ENCODE measurements at places on chromosomes 3 and 15. TPM values are rescaled to one million over a fixed set of nuclear protein-coding genes. Genes with fewer than 3 reads are reported as not detected.

SLC6A1 gene
- not detected for total RNA-seq

ZNF860 gene
- not detected for total RNA-seq

C3orf22 gene
- not detected for total RNA-seq

CIB2 gene
- total RNA-seq, result 2.2 TPM

PLCL2 gene
- 35.8 TPM for total RNA-seq

SCN5A gene
- total RNA-seq, result 0.37 TPM

CLSTN2 gene
- not detected for total RNA-seq

ASB14 gene
- not detected for total RNA-seq

SKOR1 gene
- total RNA-seq, result 0.32 TPM

DNA sequence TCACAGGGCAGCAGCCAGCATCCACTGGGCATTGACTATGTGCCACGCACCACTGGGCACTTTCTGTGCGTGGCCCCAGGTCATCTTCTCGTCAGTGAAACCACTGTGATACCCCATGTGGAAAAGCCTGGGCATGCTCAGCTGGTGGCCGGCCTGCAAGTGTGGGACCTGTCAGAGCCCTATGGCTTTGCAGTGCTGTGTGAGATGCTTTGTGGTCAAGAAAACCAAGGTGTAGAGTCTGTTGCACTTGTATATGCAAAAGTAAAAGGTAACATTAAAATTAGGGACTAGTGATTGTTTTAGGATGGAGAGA is 69.5 kb downstream of the PGPEP1L start:
- H3K36me3 ChIP-seq, result no peaks in the 10 kb centered on the region
- H3K27ac ChIP-seq, result no peak overlapping the region
- no peak for DNase-seq

- no peak overlapping the region for H3K27ac ChIP-seq
- H3K27me3 ChIP-seq, result no peaks in the 10 kb centered on the region
- H3K4me1 ChIP-seq, result no peaks in the 10 kb centered on the region
- DNase-seq, result no peak
Observed at GRCh38 chr15:35560258-35560657, 14.3 kb upstream of the DPH6 start.

- peaks cover 7% of the 10 kb centered on the region for H3K36me3 ChIP-seq
- H3K4me3 ChIP-seq, result no peak overlapping the region
- no peaks in the 10 kb centered on the region for H3K27me3 ChIP-seq
- H3K27ac ChIP-seq, result no peak overlapping the region
- no peaks in the 10 kb centered on the region for H3K4me1 ChIP-seq
Observed at GRCh38 chr15:40290918-40291574, 8.2 kb upstream of the ANKRD63 start.

DNA sequence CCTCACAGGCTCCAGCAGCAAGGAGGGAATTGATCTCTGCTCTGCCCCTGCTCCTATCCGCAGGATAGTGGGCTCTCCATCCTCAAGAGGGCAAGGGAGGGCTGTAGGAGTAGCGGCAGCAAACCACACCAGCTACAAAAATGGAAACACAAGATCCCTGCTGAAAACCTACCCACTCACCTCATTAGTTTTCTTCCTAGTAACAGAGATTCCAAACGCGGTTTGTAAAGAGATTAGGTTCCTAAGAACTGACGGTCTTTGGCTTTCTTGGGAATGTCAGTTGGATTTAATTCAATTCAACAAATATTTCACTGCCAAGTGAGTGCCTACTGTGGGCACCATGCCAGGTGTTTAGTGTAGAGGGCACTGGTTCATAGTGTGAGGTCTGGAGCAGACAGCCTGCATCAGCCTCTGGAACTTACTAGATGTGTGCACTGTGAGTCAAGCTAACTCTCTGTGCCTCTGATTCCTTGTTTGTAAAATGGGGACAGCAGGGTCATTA is 84.7 kb downstream of the MRPL46 start:
- H3K4me1 ChIP-seq, result no peaks in the 10 kb centered on the region
- no peaks in the 10 kb centered on the region for H3K36me3 ChIP-seq
- H3K27me3 ChIP-seq, result peaks cover 3% of the 10 kb centered on the region
- no peak for DNase-seq
- H3K27ac ChIP-seq, result no peak overlapping the region
- no peak overlapping the region for H3K4me3 ChIP-seq

DNA sequence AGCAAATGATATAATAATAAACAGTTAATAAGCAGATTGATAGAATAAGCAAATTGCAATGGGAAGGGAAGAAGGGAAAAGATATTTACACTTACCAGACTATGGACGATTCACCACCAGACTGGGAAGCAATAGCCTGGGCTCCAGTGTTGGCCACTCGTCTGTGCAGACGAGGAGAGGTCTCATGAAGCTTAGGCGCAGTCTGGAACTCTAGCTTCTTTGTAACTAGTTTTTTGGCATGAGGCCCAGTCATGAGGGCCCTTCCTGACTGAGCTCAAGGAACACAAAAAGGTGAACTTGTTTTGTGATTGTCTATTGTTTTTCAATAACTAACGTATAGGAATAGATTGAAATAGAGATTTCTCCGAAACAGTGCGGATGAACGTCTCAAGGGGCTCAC is 63.3 kb upstream of the GATM start:
- H3K27ac ChIP-seq, result no peak overlapping the region
- peaks cover 11% of the 10 kb centered on the region for H3K27me3 ChIP-seq
- H3K36me3 ChIP-seq, result no peaks in the 10 kb centered on the region
- no peak for DNase-seq
- H3K4me3 ChIP-seq, result no peak overlapping the region
- no peaks in the 10 kb centered on the region for H3K4me1 ChIP-seq

DNA sequence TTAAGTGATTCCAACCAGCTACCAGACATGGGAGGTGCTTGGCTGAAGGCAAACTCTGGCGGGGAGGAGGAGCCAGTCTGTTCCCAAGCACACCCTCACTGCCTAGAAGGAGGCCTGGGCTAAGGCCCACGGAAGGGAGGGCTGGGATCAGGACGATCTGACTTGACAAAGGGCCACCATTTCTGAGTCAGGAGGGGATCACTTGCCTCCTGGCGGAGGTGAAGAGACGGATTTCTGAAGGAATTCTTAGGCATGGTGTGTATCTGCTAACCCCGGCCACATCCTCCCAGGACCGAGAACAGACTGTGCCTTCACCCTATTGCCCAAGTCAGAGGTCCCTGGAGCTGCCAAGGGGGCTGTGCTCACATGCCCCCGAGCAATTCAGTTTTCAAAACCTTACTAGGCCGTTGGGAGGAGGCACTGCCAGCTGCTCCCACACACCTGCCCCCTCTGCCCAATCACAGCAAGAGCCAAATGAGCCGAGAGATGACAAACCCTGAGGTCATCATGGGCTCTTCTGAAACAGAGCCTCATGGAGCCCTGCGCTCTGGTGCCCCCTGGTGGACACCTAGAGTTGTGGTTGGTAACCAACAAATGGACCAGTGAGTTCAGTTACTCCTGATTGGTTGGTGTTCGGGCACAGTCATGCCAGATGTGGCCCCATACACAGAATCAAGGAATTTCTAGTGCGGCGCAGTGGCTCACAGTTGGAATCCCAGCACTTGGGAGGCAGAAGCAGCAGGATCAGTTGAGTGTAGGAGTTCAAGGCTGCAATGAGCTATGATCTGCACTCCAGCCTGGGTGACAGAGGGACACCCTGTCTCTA is 6.5 kb upstream of the TNK2 start:
- H3K36me3 ChIP-seq, result no peaks in the 10 kb centered on the region
- H3K27ac ChIP-seq, result peak overlapping the region; percentile 70
- H3K27me3 ChIP-seq, result peaks cover 14% of the 10 kb centered on the region
- DNase-seq, result peak; percentile 97
- H3K4me3 ChIP-seq, result no peak overlapping the region
- H3K4me1 ChIP-seq, result peaks cover 20% of the 10 kb centered on the region

DNA sequence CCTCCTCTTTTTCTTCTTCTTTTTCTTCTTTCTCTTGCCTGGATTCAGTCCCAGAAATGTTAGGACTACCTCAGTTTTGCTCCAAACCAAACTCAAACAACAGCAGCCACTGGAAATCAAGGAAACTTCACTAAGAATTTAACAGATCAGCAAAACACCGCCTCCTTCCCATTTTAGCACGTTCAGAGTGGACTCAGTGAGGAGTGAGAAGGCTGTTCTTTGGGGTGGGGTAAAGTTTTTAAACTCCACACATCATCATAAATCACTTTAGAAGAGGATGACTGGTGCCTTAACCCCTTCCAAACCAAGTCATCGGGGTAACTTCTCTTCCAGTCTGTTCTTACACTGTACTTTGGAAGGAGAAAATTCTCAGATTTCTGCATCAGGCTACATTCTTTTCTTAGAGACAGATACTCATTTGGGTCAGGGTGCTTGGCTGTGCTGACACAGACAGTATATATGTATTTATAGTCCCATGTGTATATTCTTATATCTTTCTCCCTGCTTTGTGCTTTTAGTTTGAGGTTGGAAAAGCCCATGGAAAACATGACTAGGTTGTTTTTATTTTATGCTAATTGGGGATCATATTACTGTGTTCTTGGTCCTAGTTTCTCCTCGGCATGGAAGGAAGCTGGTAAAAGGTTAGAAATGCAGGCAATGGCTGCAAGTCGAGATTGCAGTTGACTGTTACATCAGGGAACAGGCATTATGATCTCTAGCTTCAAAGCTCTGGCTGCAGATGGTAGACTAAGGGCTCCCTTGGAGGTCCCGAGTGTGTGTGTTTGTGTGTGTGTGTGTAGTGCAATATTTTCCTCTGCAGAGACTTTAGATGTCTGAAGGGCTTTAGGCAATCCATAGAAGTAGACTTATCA is at the start of gene CCDC80:
TSS of gene CCDC80 (minus strand) at position 214 of the 872 bp plus-strand sequence. CDS start 1,238 bp downstream, outside the sequence.
- H3K36me3 ChIP-seq, result no peaks in the 10 kb centered on the region
- H3K27ac ChIP-seq, result no peak within 1 kb of the TSS
- peaks cover under 1% of the 10 kb centered on the region for H3K27me3 ChIP-seq
- no peak for DNase-seq
- peaks cover 20% of the 10 kb centered on the region for H3K4me1 ChIP-seq

DNA sequence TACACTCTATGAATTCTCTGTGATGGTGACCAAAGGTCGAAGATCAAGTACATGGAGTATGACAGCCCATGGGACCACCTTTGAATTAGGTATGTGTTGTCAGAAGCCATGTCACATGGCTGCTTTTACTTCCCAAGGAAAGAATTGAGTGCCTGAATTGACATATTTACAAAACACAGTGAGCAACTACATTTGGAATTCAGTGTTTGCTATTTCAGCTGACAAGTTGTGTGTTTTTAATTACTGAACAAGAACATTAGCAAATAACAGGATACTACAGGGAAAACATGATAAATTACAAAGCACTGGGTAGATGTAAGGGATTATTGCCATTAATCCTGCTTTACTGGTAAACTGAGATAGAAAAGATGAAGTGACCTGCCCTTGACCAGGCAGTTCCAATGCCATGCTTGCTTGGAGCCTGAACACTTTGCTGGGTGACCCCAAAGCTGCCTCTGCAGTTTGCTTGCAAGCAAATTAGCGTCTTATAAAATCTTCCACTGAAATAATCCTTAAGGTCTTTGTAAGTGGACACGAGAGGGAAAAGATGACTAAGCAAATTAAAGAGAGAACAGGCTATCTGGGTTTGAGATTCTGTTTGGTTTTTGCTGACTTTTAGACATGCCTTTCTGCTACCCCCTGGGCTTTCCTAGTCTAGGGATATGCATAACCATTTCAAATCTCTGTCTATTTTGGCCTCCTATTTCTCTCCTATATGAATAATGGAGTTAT is 98.2 kb downstream of the HCN4 start:
- peaks cover 2% of the 10 kb centered on the region for H3K27me3 ChIP-seq
- no peak overlapping the region for H3K27ac ChIP-seq
- no peaks in the 10 kb centered on the region for H3K36me3 ChIP-seq
- DNase-seq, result no peak

DNA sequence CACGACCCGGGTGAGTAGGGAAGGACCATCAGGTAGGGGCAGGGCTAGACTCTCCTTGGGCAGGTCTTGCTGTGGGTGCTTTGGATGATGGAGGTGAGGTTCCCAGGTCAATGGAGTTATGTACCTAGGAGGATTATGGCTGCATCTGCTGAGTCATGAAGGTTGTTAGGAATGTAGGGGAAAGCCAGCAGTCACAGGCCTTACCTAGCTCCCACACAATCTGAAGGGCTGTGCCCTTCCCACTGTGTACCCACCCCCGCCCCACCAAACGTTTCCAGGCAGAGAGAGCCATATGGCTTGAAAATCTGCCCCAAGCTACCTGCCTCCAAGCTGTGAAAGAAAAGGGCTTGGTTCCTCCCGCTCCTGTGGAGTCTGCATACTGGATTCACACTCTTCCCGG is 573.4 kb upstream of the DPPA4 start:
- no peak overlapping the region for H3K4me3 ChIP-seq
- DNase-seq, result no peak
- no peaks in the 10 kb centered on the region for H3K4me1 ChIP-seq
- H3K27me3 ChIP-seq, result peaks cover 2% of the 10 kb centered on the region
- H3K36me3 ChIP-seq, result no peaks in the 10 kb centered on the region
- no peak overlapping the region for H3K27ac ChIP-seq

GRCh38 chr15:50107157-50107556 is 11.9 kb downstream of the ATP8B4 start:
- H3K4me1 ChIP-seq, result peaks cover 93% of the 10 kb centered on the region
- H3K36me3 ChIP-seq, result peaks cover 51% of the 10 kb centered on the region
- H3K4me3 ChIP-seq, result peak overlapping the region; percentile 73
- peak overlapping the region; percentile 91 for H3K27ac ChIP-seq
- DNase-seq, result no peak
- H3K27me3 ChIP-seq, result no peaks in the 10 kb centered on the region

DNA sequence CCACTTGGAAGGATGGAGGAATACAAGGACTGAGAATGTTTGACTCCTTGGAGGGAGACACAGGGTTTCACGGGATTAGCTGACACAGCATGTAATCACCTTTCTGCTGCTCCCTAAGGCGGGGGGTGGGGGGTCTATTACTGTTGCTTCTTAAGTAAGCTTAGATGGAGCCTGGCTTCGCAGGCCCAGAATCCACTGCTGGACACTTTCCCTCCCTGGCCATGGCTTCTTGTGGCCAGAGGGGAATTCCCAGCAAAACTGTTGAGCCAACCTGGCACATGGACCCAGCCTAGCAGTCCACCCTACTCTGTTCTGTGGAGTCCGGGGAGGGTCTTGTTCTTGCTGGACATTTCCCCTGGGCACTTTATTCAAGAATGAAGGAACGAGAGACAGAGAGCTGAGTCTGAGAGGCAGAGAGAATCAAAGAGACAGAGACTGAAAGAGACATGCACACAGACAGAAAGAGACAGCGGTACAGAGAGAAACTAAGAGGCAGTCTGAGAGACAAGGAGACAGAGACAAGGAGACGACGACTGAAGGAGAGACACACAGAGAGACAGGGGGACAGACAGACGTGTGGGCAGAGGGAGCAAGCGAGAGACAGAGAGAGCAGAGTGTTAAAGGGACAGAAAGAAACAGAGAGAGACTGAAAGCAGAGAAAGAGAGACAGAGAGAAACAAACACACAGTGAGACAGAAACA is 55.6 kb upstream of the DLG1 start:
- H3K27ac ChIP-seq, result no peak overlapping the region
- peaks cover 6% of the 10 kb centered on the region for H3K27me3 ChIP-seq
- DNase-seq, result no peak
- H3K4me1 ChIP-seq, result no peaks in the 10 kb centered on the region
- no peak overlapping the region for H3K4me3 ChIP-seq

Data from activated CD8-positive, alpha-beta T cell treated with anti-CD3 and anti-CD28 coated beads, Interleukin-2, amount 10 ng/mL, durations not matched to agents 7 days and 5 days (primary cell).